ENCODE measurements at places on chromosomes 4 and X.

DNA sequence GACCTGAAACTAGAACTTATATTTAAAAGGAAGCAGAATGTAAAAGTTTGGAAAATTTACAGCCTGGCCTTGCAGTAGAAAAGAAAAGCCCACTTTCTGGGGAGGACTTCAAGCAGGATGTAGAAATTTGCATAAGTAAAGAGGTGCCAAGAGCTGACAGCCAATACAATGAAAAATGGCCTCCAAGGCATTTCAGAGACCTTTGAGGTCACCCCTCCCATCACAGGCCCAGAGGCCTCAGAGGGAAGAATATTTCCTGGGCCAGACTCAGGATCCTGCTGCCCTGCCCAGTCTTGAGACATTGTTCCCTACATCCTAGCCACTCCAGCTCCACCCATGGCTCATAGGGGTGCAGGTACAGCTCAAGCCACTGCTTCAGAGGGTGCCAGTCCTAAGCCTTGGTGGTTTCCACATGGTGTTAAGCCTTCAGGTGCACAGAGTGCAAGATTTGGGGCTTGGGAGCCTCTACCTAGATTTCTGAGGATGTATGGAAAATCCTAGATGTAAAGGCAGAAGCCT, 518.9 kb upstream of the INTU start:
- no peak for DNase-seq

DNA sequence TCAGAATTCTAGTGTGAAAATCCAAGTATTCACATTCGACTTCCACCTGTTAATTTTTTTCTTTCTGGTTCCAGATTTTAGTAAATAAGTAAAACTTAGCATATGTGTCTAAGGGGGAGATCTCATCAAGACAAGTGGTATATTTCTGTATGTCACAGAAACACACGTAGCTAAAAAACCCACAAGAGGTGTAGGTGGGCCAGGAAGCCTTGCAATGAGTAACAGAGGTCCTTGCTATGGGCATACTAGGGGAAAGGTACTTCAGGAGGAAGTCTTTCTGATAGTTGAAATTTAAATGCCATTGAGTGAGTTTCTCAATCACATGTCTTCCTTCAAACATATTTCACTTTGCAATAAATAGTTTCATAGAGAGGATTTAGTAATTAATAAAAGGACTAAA, 315.8 kb downstream of the MID1IP1 start:
- DNase-seq = no peak

- no peak for DNase-seq
Measured at GRCh38 chr4:39427520-39428114, 20.9 kb downstream of the KLB start.

- DNase-seq = no peak
Measured at GRCh38 chr4:67886281-67886680, 2.5 kb upstream of the TMPRSS11D start.

DNA sequence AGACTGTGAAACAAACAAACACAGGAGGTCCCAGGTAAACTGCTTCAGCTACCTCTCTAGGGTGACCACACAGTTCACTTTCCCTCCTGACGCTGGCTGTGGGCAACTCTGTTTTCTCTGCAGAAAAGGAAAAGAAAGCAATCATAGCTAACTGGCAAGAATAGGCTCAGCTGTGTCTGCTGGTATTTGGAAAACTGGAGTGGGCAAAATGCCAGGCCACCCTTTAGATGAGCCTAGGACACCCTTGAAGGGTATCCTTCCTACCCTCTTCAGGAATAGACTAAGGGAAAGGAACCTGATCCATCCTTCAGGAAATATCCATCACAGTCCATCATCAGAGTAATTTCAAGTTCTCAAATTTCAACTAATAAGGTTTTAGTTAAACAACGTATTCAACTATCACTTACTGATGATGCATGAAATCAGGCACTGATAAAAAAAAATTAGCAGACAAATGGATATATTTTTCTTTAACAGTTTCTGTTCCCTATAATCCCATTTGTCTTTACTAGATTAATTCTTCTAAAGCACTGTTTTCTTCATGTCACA, 60.9 kb downstream of the CAMK2D start:
- no peak for DNase-seq
